Tibial nerve (tissue), 4 donors: ENCODE measurements at places on chromosomes 4 and X.

GRCh38 chrX:70289793-70290770 is at the start of the genes KIF4A and PDZD11:
Gene KIF4A, plus strand, starts transcription at chrX:70290104. Its CDS starts 355 bp downstream, at chrX:70290459.
Gene PDZD11, minus strand, starts transcription at chrX:70289927. Its CDS starts 586 bp downstream, at chrX:70289341.
- peak; percentile 24 for DNase-seq

DNA sequence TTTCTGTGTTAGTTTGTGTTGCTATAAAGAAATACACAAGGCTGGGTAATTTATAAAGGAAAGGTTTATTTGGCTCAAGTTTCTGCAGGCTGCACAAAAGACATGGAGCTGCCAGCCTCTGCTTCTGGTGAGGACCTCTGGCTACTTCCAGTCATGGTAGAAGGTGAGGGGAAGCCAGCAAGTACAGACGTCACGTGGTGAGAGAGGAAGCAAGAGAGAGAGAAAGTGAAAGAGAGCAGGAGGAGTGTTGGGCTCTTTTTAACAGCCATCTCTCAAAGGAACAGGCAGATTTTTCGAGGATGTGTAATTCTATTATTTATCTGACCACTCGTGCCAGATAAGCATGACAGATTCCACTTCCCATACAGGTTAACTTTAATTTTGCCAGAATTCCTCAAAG is 1199.1 kb downstream of the ADGRL3 start:
- no peak for DNase-seq

DNA sequence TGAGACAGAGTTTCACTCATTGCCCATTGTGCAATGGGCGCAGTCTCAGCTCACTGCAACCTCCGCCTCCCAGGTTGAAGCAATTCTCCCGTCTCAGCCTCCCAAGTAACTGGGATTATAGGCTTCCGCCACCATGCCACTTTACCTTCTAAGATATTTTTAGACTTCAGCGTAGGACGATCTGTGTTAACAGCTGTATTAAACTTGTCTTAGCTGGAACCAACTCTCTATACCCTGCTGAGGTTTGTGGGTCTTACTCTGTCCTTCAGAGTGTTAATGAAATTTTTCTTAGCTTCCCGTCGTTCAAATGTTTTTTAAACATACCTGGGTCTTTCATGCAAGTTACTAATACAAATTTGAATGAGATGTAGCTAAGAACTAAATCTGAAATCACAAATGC is 14.7 kb downstream of the TMEM165 start:
- DNase-seq, result no peak

- DNase-seq, result no peak
These were observed 64.9 kb downstream of the CD99L2 start for GRCh38 chrX:150833454-150834056.

GRCh38 chr4:167105857-167106256 is 128.4 kb downstream of the SPOCK3 start:
- no peak for DNase-seq

GRCh38 chr4:186887291-186887700 is 163.6 kb upstream of the FAT1 start:
- no peak for DNase-seq

DNA sequence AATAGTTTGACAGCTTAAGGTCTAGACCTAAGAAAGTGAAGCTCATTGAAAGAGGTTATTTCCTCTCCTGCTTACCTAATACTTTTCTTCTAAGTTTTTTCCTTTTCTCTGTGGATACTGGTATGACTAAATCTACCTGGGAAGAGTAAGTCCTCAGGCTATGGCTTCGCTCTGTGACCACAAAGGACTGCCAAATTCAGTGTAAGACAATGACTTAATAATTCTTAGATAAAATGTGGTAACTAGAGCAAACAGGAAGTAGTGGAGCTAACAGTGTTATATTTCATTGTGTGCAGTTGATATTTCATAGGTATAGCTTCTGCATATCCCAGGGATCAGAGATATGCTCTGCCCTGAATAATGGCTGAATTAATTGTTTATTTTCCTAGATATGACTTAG is 418.9 kb downstream of the CCSER1 start:
- no peak for DNase-seq

DNA sequence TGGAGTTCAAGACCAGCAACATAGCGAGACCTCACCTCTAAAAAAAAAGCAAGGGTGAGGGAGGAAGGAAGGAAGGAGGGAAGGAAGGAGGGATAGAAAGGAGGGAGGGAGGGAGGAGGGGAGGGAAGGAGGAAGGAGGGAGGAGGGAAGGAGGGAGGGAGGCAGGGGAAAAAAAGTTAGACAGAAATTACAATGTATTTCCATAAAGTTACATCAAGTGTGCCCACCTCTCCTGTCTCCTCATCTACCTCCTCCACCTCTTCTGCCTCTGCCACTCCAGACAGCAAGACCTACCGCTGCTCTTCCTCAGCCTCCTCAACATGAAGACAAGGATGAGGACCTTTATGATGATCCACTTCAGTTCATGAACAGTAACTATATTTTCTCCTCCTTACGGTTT is 8.3 kb downstream of the LIN54 start:
- no peak for DNase-seq

DNA sequence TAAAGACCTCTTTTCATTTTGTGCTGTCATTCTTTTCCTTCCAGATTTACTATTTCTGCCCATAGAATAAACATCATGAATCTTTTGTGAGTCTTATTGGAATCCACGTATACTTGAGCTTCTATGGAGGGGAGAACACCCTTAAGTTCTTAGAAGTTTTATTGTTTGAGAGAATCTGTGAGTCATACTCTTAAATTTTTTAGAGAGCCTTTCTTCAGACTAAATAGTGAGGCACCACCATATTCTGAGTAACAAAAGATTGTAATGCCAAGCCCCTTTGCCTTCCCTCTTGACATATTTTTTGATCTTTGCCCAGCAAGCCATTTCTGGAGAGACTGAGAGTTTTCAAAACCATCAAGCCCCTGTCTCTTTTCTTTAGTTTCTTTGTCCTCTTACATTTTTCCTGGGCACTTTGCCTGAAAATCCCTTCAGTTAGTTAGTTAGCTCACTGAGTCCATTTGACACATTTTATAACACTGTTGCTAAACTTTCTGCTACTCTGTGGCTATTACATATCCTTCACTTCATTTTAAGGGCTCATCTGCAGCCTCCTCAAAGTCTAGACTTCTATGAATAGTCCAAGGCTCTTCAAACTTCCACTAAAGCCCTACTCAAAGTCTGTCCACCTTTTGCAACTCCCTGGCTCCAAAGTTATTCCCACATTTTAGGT is 65.3 kb upstream of the NDUFC1 start:
- no peak for DNase-seq

DNA sequence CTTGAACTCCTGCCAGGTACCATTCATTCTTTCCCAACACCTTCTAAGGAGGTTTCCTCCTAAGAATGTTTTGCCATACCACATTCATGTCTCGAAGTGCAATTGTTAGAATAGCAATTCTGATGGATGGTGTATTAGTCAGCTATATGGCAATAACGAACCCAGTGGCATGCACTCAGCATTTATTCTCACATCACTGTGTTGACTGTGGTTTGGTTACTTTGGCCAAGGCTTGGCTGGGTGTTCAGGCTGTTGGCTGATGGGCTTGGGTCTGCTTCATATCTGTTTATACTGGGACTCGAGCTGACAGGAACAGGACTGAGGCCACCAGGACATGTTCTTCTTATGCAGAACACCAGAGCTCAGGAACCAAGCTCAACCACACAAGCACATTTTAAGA is 31.7 kb downstream of the PSAPL1 start:
- no peak for DNase-seq

- DNase-seq, result peak; percentile 74
These were observed 2.9 kb downstream of the ARHGAP4 start for GRCh38 chrX:153922932-153923857.

DNA sequence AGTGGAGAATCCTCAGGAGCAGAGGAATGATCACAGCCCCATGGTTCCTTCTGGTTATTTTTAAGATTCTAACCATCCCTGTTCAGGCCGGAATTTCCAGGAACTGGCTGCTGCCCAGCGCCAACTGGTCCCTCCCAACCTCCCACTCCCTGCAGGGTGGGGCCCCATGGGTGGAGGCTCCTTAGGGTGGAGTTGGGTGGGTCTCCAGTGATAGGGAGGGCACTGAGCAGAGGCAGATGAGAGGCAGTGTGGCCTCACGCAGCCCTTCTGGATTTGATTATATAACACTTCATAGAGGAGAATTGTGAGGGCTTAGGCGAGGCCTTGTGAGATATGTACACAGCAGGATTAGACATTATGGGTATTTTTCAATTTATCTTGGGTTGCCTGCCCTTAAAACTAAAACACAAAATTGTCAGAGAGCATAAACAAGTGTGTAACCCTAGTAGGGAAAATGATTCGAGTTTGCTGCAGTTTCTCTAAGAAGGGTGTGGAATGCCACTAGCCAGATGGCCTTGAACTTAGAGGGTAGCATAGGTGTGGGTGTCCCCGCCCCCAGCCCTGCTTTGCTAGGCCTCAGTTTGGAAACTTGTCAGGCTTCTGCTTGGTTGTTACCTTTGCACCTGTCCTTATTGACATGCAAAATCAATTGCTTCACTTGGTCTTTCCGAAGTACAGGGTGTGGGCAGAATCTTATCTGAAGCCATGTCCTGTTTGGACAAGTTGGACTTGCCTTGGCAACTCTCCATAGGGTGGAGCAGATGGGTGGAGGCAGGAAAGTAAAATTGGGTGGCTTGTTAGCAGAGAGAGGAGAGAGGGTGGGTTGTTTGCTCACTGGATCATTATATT is 9.4 kb downstream of the KLF3 start:
- peak; percentile 41 for DNase-seq

DNA sequence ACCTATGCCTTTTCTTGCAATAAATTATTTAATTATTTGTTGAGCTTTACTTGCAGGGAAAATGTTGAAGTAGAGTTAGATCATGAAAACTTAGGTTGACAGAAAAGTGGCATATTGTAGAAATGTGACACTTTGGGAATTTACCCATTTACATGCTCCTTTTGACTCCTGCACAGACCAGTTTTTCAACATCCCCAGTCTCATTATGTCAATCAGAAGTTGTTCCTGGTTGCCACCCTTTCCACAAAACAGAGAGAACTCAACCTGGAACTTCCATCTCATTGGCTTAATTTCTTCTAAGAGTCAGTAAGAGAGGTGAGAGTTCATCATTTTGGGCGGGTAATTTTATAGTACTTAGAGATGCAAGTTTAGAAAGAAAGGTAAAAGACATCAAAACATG is 284.6 kb upstream of the ANKRD50 start:
- DNase-seq, result no peak

GRCh38 chrX:123486297-123486696 is 246.6 kb downstream of the THOC2 start:
- DNase-seq, result no peak

GRCh38 chr4:27001398-27002164 is 140.9 kb downstream of the STIM2 start:
- no peak for DNase-seq

GRCh38 chr4:187604984-187605383 is 390.6 kb upstream of the ZFP42 start:
- DNase-seq, result no peak

DNA sequence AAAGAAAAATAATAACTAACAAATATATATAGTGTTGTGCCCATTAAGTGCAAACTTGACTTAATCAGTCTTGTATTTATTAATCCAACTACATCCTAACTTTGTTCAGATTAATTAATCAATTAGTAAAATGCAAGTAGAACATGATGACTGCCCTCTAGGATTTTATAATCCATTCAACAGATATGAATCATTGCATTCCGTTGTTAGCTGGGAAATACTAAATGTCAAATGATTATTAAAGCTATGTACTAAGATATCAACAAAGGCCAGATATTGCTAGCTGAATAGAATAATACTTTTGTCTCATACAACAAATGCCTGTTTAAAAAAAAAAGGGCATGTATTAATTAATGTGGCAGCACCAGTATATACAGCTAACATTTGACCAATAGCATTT is 1366.3 kb downstream of the STIM2 start:
- DNase-seq, result no peak

DNA sequence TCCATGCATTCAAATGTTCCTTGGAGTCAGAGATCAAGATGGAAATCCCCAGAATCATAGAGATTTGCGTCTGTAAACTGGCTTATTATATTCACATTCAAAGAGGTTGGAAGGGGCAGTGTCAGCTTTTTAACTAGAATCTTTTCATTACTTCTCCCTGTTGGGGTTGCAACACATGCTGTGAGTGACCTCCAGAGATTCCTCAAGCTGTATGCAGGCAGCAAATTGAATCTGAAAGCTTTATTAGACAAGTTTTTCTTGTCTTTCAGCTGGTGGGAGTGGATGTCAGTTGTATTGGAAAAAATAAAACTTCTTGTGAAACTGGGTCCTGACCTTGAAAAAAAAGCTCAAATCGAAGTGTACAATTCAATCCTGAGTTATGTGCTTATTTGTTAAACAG is 736.5 kb upstream of the FTHL17 start:
- no peak for DNase-seq

- DNase-seq, result no peak
These were observed 288.8 kb downstream of the GRIA2 start for GRCh38 chr4:157509341-157509740.

DNA sequence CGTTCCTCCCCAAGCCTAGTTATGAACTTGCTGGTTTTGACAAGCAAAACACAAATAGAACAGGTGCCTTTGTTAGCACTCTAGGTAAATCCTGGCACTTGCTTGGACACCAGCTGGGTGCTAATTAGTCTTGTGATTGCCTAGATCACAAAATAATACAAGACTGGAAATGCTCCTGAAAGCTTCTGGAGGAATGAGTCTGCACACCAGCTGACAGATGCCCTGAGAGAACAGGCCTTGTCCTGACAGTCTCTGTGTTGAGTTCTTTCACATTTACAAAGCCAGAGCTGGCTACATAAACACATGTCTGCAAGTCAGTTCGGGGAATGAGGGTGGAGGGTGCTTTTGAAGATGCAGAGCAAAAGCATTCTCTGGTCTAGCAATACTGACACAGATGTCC is 93.8 kb downstream of the ELOVL6 start:
- no peak for DNase-seq

- no peak for DNase-seq
These were observed 51.4 kb upstream of the MND1 start for GRCh38 chr4:153292897-153293741.

DNA sequence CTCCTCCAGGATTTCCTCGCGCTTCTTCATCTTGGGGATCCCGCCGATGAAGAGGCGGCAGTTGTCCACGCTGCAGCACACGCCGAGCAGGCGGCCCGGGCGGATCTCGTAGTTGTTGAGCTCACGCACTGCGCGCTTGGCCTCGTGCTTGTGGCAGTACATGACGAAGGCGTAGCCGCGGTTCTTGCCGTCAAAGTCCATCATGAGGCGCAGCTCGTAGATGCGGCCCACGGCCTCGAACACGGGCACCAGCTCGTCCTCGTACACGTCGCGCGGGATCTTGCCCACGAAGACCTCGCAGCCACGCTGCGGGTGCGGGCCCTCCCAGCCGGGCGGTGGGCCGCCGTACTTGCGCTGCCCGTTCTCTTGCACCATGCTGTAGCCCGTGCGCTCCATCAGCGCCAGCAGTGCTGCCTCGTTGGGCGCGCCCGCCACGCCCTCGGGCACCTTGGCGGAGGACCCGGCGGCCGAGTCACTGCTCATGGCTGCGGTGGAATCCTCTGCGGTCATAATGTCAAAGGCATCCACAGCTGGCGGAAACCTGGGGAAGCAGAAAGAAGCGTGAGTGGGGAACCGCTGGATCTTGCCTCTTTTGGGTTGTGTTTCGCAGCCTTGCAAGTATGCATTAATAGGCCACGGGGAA is 103.4 kb downstream of the CHRNA9 start:
- DNase-seq, result no peak

- DNase-seq, result no peak
These were observed 91.6 kb downstream of the AREG start for GRCh38 chr4:74536557-74536956.
